ENCODE measurements at places on chromosomes 13 and 19.

GRCh38 chr19:48509467-48510194 is 2.0 kb downstream of the LMTK3 start:
- DNase-seq: no peak

DNA sequence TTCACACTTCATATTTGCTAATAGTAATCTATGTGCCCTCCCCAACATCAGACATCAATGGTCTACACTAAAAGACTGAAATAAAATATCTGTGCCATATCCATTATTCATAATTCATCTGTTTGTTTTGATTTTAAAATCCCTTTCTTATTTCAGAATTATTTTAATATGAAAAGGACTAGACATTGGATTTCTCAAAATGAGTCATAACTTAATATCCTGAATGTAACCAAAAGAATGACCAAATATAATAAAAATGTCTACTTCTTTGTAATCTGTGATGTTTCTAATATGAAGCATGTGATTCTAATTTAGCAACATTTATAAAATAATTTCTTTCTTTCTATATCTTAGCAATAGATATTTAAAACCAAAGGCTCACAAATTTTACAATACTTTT is 64.9 kb downstream of the MZT1 start:
- DNase-seq: no peak

DNA sequence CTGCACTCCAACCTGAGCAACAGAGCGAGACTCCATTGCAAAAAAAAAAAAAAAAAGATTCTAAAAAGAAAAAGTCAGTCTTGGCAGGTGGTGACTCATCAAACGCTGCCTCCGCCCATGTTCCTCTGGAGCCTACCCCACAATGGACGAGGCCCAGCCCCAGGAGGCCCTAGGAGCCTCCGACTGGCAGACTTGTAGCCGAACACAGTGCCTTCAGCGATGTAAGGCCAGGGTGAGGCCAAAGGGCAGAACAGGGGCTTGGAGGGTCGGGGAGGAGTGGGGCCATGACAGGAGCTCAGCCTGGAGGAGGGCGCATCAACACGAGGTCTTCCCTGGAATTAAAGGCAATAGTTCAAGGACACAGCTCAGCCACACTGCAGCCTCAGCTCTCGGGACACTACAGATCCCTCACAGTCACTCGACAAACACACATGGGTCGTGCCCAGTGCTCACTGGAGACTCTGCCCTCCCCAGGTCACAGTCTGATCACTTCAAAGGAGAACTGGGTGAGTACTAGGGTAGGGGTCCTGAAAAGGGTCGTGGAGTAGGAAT is 5.1 kb downstream of the USE1 start:
- no peak for DNase-seq

- DNase-seq: no peak
Observed at GRCh38 chr13:110092831-110093247, 214.1 kb downstream of the COL4A1 start.

- no peak for DNase-seq
Observed at GRCh38 chr13:21176982-21177284, 475 bp downstream of the MRPL57 start.

Measured in CD4-positive, alpha-beta T cell treated with Interferon alpha-2 for 1 hour (primary cell).